Hematopoietic multipotent progenitor cell treated with erythropoietin and hydrocortisone succinate and interleukin-3 and kit ligand, for 4 days (in vitro differentiated cells): ENCODE measurements at places on chromosomes 3 and 15.
A peak's percentile ranks its signal among the peaks of the same experiment; 100 is the strongest.

- DNase-seq: no peak
Observed at GRCh38 chr15:57165992-57166391, 210.3 kb upstream of the CGNL1 start.

GRCh38 chr3:194755671-194756459 lies 70.2 kb downstream of the FAM43A start:
- DNase-seq: no peak

DNA sequence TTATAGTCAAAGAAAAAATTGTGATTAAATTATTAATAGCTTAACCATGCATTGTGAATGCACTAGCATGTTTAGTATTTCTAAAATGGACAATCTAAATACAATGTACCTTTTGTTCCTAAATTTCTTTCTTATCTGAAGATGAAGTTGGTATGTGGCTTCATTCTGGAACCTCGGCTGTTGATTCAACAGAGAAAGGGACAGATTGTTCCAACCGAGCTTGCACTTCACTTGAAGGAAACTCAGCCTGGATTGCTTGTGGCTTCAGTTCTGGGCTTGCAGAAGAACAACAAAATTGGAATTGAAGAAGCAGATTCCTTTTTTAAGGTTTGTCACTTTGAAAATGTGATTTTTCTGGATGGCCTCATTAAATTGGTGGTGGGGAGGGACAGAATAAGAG lies 32.6 kb downstream of the HPS3 start:
- DNase-seq: no peak

DNA sequence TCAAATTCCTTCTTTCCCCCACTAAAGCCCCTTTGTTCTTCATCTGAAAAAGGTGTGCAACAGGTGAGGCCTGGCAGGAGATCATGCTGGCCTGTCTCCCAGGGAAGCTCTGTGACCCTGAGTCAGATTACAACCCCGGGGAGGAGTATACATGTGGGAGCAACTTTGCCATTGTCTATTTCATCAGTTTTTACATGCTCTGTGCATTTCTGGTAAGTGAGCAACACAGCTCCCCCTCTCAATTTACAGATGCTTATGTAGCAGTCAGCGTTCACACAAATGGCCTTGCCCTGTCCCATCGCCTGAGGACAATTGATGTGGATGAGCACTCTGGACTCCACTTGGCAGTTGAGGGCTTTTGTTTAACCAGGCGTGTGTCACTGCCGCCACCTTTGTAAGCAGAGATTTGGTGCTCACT lies 70.4 kb downstream of the CHDH start:
- no peak for DNase-seq

DNA sequence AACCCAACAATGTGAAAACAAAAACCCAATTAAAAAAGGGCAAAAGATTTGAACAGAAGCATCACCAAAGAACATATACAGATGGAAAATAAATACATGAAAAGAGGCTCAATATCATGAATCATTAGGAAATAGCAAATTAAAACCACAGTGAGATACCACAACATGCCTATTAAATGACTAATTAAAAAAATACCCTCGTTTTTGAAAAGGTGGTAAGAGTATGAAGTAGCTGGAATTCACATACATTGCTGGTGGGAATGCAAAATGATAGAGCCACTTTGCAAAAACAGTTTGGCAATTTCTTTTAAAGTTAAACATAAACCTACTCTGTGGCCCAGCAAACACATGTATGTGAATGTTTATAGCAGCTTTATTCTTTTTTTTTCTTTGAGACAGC lies 75.8 kb downstream of the B3GNT5 start:
- DNase-seq: no peak

DNA sequence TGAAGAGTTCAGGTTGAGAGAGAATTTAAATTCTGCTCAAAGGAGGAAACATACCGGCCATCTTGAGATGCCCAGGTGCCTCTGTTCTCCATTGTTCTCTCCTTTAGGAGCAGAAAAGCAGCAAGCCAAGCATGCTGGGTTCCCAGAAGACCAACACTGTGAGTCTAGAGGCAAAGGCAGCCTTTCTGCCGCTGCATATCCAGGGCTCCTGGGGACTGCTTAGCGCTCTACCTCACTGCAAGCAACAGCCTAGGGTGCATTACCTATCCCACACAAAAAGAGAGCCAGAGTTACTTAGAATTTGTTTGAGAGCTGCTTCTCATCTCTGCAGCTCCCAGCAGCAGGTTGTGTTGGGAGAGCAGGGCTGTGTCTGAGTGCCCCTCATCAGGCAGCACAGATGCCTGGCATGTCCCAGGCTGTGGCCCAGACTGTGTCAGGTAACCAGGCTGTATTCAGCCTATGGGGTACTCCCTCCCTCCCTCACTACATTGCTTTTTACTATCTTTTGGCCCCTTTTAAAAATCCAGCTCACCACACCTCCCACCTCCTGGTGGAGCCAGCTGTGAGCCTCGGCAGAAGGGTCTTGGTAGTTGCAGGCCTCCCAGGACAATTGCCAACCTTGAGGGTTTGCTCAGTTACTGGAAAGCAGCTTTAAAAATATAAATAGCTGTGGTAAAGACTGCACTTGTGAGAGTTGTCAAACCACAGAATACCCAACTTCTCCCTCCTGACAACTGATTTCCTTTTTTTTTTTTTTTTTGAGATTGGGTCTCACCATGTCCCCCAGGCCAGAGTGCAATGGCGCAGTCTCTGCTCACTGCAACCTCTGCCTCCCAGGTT lies 30.2 kb downstream of the BCL2L10 start:
- peak; percentile 84 for DNase-seq

DNA sequence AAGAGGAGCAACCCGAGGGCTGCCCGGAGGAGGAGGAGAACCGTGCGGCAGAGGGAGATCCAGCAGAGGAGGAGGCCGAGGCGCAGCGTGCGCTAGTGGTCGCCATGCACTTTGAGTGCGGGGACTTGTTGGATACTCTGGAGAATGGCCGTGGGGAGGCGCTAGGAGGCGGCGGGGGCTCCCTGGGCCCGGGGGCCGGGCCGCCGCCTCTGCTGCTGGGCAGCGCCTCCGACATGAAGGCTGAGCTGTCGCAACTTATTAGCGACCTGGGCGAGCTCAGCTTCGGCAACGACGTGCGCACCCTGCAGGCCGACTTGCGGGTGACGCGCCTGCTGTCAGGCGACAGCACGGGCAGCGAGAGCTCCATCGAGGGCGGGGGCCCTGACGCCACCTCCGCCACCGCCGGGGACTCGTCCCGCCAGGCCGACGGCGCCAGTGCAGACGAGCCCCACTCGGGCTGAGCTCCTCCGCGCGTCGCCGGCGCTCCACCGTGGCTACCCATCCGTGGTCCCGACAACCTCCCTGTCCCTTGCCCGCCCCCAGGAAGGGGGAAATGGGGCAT lies 2.0 kb downstream of the FAM43A start:
- peak; percentile 86 for DNase-seq

DNA sequence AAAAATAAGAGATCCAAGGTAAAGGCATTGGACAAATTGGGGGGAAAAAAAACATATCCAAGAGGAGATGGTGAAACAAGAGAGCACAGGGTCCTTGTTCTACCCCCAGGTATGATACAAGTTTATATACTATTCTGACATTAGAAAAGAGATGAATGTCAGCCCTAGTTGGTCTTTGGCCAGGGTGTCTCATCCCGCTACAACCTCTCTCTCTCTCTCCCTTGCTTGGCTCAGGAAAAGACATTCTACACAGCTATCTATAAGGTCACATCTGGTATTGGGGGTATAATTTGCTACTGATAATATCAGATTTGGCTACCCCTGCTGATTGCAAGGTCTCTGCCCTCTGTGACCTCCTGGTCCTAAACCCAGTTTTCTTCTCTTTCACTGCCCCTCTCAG lies 117.2 kb downstream of the GOLIM4 start:
- peak; percentile 10 for DNase-seq

- no peak for DNase-seq
Observed at GRCh38 chr15:51139091-51139490, 44.4 kb upstream of the TNFAIP8L3 start.

DNA sequence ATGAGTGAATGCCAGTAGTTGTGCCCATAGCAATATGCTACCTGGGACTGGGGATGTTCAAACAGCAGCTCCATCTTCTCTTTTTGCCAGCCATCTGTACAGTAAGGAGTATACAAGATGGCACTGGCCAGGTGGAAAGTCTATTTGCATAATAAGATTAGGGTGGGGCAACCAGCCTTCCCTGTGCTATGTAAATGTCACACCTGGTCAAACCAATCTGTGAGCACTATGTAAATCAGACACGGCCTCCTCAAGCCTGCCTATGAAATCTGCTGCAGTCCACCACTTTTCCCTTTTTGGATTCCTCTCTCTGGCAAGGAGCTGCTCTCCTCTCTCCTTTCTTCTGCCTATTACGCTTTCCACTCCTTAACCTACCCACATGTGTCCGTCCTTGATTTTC lies 53.0 kb downstream of the C3orf80 start:
- DNase-seq: no peak

DNA sequence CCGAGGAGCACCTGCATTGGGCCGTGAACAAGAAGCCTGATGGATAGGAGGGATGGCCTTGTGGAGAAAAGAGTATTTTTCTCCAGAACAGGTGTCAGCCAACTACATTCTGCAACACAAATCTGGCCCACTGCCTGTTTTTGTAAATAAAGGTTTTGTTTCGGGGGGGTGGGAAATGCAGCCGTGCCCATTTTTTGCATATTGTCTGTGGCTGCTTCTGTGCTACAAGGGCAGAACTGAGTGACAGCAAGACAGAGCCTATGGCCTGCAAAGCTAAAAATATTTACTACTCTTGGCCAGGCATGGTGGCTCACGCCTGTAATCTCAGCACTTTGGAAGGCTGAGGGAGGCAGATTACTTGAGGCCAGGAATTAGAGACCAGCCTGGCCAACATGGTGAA lies 95.9 kb upstream of the AKAP13 start:
- DNase-seq: no peak

- peak; percentile 32 for DNase-seq
Observed at GRCh38 chr3:87900061-87900460, 158.7 kb downstream of the CGGBP1 start.

- DNase-seq: no peak
Observed at GRCh38 chr3:88149101-88149508, 654 bp upstream of the C3orf38 start.

GRCh38 chr3:186260726-186261125 lies 101.3 kb downstream of the DGKG start:
- DNase-seq: no peak

DNA sequence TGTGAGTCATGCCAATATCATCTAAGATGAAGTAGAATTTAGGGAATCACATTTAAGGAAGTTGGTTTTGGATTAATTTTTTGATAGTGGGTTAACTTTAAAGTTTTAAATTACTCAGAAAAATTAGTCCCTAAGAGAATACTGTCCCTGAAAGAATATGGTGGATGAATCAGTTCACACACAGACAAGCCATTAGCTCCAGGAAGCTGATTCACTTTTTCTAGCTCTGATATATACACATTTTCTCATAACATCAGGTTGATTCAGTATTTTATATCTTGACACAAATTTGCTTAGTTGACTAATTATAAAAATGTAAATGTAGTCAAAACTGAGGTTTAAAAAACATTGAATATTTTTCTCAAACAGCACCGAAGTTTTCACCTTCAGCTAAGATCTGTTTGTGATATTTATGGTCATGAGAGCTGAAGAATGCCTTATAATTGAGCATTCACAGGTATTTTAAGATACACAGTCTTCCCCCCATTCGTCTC lies 55.1 kb downstream of the MYH15 start:
- no peak for DNase-seq

- DNase-seq: no peak
Observed at GRCh38 chr3:153633407-153633806, 471.4 kb downstream of the RAP2B start.

DNA sequence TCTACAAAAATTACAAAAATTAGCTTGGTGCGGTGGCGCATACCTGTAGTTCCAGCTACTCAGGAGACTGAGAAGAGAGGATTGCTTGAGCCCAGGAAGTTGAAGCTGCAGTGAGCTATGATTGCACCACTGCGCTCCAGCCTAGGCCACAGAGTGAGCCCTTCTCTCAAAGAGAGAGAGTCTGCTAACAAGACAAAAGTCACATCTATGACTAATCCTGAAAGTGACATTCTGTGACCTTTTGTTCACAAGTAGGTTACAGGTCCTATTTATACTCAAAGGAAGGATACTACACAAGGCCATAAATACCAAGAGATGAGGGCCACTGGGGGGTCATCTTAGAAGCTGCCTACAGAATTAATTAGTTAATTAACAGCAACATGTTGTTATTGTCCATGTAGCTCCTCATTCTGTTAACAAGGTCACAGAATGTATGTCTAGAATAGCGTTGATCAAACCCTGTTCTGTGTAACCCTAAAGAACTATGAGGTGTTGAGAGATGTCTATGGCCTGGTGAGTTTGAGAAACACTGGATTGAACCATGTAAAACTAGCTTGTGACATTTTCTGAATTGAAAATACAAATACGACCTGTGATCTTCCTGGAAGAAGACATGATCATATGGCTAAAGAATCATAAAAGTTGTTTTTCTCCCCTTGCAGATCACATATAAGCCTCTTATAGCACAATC lies 97.0 kb downstream of the SAMMSON start:
- DNase-seq: no peak

GRCh38 chr15:98063871-98064270 lies 103.4 kb downstream of the ARRDC4 start:
- no peak for DNase-seq

GRCh38 chr3:177830411-177830849 lies 633.1 kb upstream of the TBL1XR1 start:
- no peak for DNase-seq

GRCh38 chr3:148494451-148494850 lies 203.3 kb upstream of the AGTR1 start:
- DNase-seq: peak; percentile 28

DNA sequence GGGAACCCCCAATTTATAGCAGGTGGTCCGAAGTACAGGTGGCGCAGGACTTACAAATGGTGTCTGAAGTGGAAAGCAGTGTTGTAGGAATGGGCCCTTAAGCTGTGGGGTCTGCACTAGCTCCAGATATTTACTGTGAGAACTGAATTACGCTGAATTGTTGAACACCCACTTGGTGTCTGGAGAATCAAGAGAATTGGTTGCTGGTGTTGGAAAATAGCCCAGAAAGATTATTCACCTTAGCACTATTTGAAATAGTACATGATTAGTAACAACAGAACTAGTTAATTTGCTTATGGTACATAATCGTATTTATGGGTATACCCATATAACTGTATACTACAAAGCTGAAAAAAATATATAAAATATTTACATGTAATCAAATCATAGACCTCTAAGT lies 64.8 kb downstream of the ADAM10 start:
- DNase-seq: no peak
